Activated CD8-positive, alpha-beta memory T cell treated with anti-CD3 and anti-CD28 coated beads for 48 hours (primary cell): ENCODE measurements at places on chromosomes 5 and 9.

DNA sequence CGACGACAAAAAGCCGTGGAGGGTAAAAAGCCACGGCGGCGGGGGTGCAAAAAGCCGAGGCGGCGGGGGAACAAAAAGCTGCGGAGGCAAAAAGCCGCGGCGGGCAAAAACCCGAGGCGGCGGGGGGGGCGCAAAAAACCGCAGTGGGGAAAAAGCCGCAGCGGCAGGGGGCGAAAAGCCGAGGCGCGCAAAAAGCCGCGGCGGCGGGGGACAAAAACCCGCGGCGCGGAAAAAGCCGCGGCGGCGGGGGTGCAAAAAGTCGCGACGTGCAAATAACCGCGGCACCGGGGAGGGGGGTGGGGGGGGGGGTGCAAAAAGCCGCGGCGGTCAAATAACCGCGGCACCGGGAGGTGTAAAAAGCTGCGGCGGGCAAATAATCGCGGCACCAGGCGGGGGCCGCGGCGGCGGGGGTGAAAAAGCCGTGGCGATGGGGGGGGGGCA, 511.5 kb downstream of the FOXD4L5 start:
- DNase-seq = no peak

DNA sequence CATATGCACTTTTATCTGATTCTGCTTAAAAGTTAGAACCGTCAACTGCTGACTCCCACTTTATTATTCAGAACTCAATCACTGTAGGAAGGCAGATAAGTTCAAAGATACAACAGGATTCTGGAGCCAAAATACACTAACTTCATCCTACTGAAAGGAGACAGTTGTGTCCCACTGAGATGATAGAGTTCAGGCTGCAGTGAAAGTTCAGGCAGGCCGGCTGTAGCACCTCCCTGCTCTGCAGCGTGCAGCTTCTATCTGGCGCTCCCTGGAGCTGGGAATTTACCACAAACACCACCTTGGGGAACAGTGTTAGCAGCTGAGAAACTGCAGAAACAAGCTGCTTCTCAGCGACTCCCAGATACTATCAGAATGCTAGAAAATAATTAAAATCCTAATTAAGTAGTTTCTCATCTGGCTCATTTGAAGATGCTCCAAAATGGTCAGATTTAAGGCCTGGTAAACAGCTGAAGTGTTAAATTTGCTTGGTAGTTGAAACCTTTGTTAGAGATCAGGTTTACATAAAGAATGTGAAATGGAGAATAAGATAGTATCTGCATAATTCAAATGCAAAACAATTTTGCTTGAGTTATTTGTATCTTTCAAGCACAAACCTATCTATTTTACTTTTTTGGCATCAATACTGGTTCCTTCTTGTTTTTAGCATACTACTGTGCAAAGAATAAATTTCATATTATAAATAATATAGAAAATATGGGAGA, 52.3 kb upstream of the CNTLN start:
- no peak for DNase-seq

- DNase-seq = no peak
These were observed at the start of gene SH3GL2 for GRCh38 chr9:17578911-17579793. Gene SH3GL2, plus strand, starts transcription at chr9:17579066.

- no peak for DNase-seq
These were observed 56.6 kb upstream of the SPTLC1 start for GRCh38 chr9:92171822-92172221.

- no peak for DNase-seq
These were observed 118.6 kb downstream of the KIAA0825 start for GRCh38 chr5:94499806-94500205.

DNA sequence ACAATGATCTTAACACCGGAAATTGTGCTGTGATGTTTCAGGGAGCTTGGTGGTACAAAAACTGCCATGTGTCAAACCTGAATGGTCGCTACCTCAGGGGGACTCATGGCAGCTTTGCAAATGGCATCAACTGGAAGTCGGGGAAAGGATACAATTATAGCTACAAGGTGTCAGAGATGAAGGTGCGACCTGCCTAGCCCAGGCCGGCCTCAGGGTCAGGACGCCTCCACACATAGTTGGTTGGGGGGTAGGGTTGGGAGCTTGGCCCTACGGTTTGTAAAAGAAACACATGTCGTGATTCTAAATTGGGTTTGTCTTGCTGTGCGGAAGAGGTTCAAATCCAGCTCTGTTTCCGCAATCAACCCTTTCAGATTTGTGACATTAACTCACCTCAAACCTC, 6.6 kb downstream of the FCN2 start:
- DNase-seq = no peak

DNA sequence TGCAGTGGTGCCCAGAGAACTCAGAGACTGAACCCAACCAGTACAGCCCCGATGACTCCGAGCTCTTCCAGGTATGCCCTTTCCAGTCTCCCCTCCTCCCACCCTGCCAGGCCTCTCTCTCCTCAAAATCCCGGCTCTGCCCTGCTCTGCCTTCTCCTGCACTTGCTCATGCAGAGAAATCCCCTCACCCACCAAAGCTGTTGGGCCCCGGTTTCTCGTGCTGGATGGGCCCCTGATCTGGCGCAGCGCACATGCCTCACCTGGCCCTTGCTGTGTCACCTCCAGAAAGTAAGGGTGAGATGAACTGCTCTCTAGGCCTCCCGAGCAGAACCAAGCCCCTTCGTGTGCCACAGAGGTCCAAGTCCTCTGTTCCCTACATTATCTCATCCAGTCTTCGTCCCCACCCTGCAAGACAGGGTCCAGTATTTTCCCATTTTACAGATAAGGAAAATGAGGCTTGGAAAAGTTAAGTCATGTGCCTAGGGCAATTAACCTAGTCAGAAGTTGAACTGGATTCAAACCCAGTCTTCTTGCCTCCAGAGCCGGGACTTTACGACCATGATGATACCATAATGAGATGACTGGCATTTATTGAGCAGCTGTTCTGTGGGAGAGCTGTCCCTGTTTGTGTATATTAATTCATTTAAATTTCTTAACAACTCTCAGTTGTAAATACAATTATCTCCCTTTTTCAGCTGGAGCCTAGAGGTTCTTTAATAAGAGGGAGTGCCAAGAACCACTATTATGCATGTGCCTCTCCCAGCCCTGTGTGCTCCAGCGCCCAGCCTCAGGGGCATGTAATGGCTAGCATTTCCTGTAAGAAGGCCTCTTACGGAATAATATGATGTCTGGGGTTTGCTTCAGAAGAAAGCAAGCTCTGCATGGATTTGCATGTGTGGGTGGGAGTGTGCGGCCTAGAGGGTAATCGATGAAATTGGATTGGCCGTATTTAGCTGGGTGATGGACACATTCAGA, 90.7 kb downstream of the PPARGC1B start:
- no peak for DNase-seq

DNA sequence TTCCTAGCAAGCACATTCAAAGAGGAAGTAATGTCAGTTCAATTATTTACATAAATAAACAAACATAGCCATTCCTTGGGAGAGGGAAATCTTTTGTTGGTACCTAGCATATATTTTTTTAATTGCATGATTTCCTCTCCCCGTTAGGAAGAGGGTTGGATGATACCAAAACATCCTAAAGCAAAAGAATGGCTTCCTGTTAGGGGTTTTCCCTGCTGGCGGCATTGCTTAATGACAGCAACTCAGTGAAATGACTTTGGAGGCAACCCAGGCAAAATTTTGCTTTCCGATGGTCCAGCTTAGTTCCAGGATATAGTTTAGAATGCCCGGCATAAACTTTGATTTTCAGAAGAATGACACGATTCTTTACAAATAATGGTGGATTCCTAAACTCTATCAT, 73.2 kb downstream of the MAT2B start:
- no peak for DNase-seq

DNA sequence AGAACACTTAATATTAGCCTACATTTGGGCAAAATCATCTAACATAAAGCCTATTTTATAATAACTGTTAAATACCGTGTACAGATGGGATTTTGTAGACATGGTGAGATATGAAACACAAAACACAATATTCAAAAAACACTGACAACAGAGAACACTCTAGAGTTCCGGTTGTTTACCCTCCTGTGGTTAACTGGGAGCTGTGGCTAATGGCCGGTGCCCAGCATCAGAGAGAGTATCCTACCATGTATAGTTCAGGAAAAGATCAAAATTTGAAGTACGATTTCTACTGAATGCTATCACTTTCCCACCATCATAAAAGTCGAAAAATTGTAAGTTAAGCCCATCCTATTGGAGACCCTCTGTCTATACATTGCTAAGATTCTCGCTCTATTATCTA, 2.4 kb downstream of the CAMK4 start:
- DNase-seq = no peak

- DNase-seq = no peak
These were observed 878 bp upstream of the HMCN2 start for GRCh38 chr9:130264414-130265350.

DNA sequence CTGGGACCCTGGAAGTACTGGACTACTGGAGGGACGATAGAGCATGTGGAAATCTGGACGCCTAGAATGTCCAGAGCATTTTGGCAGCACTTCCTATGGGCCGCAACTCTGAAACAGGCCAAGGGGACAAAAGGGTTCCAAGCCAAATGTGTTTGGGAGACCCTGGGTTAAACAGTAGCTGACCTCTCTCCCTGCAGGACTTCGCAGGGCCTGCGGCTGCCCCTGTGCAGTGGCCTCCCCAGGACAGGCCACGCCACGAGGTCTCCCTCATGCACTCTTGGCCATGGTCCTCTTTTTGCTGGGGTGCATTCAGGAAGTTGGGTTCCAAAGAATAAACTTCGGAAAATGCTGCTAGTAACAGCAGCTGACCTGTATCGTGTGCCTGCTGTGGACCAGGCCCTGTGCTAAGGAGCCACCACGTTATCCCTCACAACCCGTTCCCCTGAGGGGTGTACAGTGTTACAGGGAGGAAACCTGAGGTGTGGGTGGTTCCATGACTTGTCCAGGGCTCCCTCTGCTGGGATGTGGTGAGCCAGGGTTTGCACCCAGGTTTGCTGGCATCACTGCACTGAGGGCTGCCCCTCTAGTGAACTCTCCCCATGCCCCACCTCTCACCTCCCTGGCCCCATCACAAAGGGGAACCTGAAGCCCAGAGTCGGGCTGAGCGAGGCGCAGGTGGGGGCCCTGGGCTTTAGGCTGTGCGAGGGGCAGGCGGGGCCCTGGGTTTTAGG, 79.4 kb downstream of the AMBP start:
- no peak for DNase-seq

GRCh38 chr9:35397216-35397698, 92.7 kb upstream of the RUSC2 start:
- no peak for DNase-seq

DNA sequence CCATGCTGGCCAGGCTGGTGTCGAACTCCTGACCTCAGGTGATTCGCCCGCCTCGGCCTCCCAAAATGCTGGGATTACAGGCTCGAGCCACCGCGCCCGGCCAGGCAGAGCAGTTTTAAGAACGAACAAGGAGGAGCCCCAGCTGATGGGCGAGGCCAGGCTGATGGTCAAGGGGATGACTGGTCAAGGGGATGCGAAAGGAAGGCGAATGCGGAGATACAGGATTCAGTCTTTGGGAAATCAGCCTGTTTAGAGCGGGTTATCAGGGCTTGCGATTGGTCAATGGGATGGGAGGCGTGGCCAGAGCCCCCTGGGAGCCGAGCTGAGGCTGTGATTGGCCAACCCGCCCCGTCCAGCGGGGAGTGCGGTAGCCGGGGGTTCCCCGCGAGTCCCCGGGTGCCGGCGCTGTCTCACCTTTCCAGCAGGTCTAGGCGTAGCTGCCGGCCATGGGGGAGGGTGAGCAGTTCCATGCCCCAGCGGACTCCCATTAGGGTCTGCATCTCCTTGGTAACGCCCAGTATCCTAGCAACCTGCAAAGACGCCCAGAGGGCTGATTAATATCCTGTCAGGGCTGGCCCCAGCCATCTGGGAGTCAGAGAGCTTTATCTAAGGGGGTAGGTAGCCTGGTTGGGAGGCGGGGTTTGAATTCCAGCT, 7.5 kb upstream of the TOR2A start:
- DNase-seq = no peak

DNA sequence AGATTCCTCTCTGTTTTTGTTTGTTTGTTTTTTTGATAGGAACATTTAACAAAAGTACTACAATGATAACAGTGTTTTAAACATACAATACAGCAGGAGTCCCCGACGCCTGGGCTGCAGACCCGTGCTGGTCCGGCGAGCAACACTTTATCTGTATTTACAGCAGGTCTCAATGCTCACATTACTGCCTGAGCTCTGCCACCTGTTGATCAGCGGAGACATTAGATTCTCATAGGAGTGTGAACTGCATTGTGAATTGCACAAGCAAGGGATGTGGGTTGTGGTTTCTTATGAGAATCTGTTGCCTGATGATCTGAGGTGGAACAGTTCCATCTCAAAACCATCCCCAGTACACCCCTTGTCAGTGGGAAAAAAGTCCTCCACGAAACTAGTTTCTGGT, 1068.5 kb upstream of the CDH10 start:
- DNase-seq = no peak

DNA sequence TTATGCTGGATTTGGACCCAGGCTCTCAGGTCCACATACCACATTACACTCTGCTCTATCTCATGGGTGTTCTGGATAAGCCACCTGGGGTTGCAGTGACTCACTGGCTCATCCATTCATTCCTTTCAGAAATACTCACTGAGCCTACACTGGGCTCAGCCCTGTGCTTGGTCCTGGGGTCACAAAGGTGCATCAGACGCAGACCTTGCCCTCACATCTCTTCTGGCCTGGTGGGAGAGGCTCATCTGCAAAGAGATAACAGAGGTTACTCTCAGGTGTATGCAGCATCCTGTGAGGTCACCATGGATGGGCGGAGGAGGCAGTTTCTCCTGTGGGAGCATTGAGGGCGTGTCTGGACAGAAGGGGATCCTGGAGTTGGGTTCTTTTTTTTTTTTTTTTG, 12.1 kb downstream of the CDHR2 start:
- DNase-seq = no peak

- no peak for DNase-seq
These were observed 18.9 kb upstream of the VLDLR start for GRCh38 chr9:2602704-2603116.

DNA sequence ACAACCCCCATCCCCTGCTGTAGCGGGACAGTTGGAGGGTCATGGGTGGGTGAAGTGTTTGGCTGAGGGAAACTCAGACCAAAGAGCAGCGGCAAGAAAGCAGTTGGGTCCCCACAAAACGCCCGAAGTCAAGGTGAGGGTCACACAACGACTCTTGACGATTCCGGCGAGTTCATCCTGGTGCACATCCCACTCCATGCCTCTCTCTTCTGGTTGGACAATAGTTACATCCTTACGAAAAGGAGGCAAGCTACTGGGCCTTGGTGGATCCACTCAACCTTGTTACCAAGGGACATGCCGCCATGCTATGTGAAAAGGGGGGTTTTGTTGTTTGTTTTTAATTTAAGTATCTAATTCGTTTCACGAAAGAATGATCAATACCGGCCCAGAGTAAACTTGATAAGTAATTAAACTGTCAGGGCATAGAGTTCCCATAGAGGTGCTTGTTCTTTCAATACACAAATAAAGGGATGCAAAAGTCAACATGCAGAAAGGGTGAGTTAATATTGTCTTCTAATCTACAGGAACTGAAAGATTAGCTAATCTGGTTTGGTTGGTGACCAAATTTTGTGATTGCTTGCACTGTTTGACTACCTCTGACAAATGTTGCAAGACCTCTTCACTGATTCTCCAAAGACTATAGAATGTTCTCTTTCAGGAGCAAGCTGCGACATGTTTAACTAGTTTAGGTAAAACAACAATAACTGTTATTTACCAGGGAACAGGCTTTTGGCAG, 732 bp upstream of the SMIM15 start:
- DNase-seq = no peak

- DNase-seq = peak; percentile 3
These were observed at the start of gene PRUNE2 for GRCh38 chr9:76905791-76906646. Gene PRUNE2, minus strand, starts transcription at chr9:76906114. Its CDS starts 151 bp downstream, at chr9:76905963.

GRCh38 chr9:112546149-112547012, 59.8 kb downstream of the KIAA1958 start:
- no peak for DNase-seq

GRCh38 chr9:111483439-111483857, 735 bp downstream of the ECPAS start:
- peak; percentile 33 for DNase-seq

GRCh38 chr5:167877114-167877722, 414.2 kb upstream of the WWC1 start:
- no peak for DNase-seq
